ENCODE measurements at places on chromosomes 13 and 19.

DNA sequence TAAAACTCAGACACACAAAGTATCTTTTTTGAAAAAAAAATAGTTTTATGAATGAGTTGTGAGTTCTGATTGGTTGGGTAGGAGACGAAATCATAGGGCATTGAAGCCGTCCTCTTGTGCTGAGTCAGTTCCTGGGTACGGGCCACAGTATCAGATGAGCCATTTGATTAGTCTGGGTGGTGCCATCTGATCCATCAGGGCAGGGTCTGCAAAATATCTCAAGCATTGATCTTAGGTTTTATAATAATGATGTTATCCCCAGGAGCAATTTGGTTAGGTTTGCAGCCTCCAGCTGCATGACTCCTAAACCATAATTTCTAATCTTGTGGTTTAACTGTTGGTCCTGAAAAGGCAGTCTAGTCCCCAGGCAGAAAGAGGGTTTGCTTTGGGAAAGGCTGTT is 1310.6 kb downstream of the SLITRK1 start:
- no peak for DNase-seq

- DNase-seq, result no peak
These were observed 20.1 kb upstream of the ARHGEF18 start for GRCh38 chr19:7328647-7329046.

GRCh38 chr19:56400485-56400884 is 3.6 kb upstream of the ZNF583 start:
- DNase-seq, result peak; percentile 27

- DNase-seq, result no peak
These were observed 9.7 kb downstream of the DEDD2 start for GRCh38 chr19:42207767-42208271.

DNA sequence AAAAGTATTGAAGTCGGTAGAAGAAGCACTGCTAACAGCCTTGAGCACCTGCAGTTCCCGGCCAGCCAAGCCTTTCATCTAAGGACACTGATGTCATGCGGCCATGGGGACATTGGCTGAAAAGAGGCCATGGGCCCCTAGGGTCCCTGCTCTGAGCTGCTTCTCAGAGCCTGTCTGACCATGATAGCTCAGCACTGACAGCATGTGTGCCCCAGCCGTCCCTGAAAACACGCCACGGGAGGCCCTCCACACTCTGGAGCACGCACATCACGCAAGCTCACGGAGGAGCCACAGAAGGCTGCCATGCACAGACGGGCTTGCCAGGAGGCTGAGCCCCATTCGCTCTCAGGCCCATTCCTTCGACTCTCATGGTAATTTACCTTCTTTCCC is 51.8 kb downstream of the MLLT1 start:
- DNase-seq, result no peak

All from GM23338 (cell line).